Testis (tissue), 5 donors: ENCODE measurements at places on chromosomes 1 and 21. TPM values are rescaled to one million over a fixed set of nuclear protein-coding genes. Genes with fewer than 3 reads are reported as not detected.

DNA sequence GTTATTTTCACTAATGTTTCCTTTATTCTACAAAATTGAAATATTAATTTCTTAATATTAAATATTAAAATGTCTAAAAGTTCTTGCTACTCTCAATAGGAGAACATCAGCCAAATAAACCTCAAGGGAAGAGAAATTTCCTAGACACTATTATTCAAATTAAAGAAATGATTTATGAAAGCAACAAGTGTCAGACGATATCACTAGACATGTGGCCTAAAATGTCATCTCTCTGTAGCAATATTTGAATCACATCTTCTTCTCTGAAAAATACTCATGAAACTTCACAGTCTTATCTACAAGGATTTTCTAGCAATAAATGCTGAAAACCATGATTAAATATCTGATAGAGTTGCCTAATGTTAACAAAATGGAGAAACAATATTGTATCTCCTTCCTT is 2.5 kb upstream of the SERBP1 start:
- no peak for DNase-seq
- no peaks in the 10 kb centered on the region for H3K27me3 ChIP-seq
- no peak overlapping the region for H3K4me3 ChIP-seq
- H3K36me3 ChIP-seq = no peaks in the 10 kb centered on the region

DNA sequence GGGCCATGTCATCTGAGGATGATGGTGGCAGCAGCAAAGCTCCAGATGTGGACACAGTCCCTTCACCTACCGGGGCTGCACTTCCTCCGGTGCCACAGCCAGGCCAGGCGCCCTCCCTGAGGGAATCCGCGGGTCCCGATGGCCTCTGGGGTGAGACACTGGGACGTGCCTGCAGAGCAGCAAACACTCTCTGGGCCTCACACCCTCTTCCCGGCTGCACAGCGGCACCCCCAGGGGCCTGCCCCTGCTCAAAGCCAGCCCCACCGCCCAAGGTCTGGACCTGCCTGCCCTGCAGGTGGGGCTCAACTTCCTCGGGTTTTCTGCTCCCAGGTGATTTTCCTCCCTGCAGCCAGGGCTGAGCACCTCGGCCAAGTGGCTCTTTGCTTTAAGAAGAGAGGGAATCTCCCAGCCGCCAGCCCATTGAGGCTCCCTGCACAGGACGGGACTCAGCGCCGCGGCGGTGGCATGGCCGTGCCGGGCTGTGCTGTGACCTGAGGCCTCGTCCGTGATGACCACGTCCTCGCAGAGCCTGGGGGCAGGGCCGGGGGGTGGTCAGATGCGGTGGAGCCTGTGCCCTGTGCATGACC is 21.3 kb upstream of the COL18A1 start:
- no peak overlapping the region for H3K4me3 ChIP-seq
- H3K36me3 ChIP-seq = no peaks in the 10 kb centered on the region
- H3K27me3 ChIP-seq = no peaks in the 10 kb centered on the region

DNA sequence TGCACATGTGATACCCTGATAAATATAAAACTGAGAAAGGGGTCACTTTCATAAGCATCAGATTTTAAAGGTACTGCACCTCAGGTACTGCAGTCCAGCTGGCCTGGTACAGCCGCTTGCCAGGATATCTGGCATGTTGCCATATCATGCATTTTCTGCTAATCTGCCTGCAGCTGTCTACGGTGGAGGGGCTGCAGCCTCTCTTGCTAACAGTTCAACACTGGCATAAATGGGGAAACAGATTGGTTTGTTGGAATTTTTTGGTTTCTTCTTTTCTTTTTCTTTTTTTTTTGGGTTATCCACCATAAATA is 71.5 kb downstream of the MIS18A start:
- no peak for DNase-seq
- no peak overlapping the region for H3K4me3 ChIP-seq
- no peaks in the 10 kb centered on the region for H3K27me3 ChIP-seq
- H3K27ac ChIP-seq = no peak overlapping the region
- H3K36me3 ChIP-seq = no peaks in the 10 kb centered on the region

- no peak overlapping the region for H3K4me3 ChIP-seq
- no peak overlapping the region for H3K27ac ChIP-seq
- no peaks in the 10 kb centered on the region for H3K36me3 ChIP-seq
- no peak for DNase-seq
- no peaks in the 10 kb centered on the region for H3K27me3 ChIP-seq
These were observed 20.2 kb downstream of the S100A16 start for GRCh38 chr1:153592748-153593147.

- H3K27ac ChIP-seq = no peak overlapping the region
- H3K36me3 ChIP-seq = no peaks in the 10 kb centered on the region
- no peak overlapping the region for H3K4me3 ChIP-seq
- no peaks in the 10 kb centered on the region for H3K4me1 ChIP-seq
- no peaks in the 10 kb centered on the region for H3K27me3 ChIP-seq
These were observed 10.0 kb downstream of the MROH7 start for GRCh38 chr1:54651608-54652007.

- no peaks in the 10 kb centered on the region for H3K4me1 ChIP-seq
- H3K4me3 ChIP-seq = no peak overlapping the region
- H3K27me3 ChIP-seq = no peaks in the 10 kb centered on the region
These were observed 12.0 kb upstream of the SYT14 start for GRCh38 chr1:209926045-209926444.

DNA sequence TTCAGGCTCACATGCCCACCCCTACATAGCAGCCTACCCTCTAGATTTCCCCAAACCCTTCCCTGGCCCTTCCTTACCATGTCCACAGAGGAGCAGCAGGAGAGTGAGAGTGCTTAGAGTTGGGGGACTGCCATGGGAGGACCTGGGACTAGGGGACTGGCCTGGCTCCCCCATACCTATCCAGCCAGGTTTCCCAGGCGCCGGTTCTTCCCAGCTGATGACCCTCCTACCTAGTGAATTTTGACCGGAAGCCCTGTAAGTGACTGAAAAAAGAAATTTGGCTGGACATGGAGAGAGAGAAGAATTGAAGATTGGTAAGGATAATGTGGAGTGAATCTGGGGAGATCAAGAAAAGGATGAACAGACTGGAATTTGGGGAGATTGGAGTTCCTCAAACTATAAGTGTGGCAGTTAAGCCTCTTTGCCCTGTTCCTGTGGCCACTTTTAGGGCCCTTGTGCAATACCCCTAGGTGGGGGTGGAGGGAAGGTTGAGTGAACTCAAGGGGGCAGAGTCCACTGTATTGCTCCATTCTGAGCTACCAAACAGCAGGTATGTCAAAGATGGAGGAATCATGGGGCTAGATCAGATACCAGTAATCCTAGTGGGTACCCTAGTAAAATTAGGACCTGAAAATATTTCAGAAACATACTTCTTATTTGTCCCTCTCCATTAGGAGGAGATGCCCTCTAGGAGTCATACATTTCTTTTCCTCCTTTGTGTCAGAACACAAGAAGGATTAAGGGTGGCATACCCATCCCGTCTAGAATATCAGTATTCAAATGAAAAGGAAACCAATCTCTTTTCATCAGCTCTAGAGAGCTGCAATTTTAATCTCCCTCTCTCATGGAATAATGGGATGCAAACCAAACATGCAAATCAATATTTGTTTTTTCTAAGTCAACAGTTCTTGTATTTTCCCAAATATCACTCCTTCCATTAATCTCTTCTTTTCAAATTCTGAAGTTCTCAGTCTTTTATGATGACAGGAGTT is 1.2 kb downstream of the HJV start:
- no peak overlapping the region for H3K4me3 ChIP-seq
- no peak for DNase-seq
- H3K27me3 ChIP-seq = no peaks in the 10 kb centered on the region
- H3K36me3 ChIP-seq = no peaks in the 10 kb centered on the region
- H3K27ac ChIP-seq = no peak overlapping the region
- no peaks in the 10 kb centered on the region for H3K4me1 ChIP-seq

DNA sequence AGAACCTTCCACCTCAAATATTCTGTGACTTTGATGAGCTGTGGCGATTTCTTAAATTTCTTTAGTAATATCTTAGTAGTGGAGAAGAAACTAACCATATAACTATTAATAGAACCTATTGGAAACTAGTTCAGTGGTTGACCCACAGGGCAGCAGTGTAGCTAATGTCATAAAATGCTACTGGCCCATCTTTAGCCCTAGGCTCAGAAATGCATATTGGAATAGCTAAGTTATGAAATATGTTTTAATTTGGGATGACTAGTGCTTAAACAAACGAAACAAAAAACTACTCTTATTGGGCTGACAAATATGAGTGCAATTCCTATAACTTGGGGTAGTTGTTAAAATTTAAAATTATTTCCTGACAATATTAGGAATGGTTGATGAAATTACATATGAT is 20.2 kb downstream of the MACO1 start:
- H3K36me3 ChIP-seq = no peaks in the 10 kb centered on the region
- H3K4me3 ChIP-seq = no peak overlapping the region
- no peak for DNase-seq
- no peaks in the 10 kb centered on the region for H3K27me3 ChIP-seq
- no peak overlapping the region for H3K27ac ChIP-seq

DNA sequence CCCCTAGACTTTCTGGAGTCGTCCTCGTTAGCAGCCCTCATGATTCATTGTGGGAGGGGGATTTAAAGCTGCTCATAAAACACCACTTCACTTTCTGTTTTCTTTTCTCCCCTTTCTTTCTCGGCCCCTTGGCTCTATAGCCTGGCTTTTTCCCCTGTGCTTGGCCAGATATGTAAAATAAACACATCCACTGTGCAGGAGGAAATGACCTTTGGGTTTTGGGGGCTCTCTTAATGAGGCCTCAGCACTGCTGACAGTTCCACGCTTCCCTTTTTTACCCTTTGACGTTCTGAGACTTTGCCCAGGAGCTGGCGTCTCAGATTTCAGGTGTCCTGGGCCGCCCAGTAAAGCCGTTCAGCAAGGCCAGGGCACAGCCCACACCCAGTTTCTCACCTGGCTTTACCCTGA is 65.7 kb downstream of the RUNX3 start:
- no peaks in the 10 kb centered on the region for H3K27me3 ChIP-seq
- DNase-seq = no peak

GRCh38 chr1:82731216-82731615 is 930.5 kb downstream of the ADGRL2 start:
- H3K36me3 ChIP-seq = no peaks in the 10 kb centered on the region
- no peaks in the 10 kb centered on the region for H3K27me3 ChIP-seq
- no peaks in the 10 kb centered on the region for H3K4me1 ChIP-seq
- no peak overlapping the region for H3K4me3 ChIP-seq

- no peak overlapping the region for H3K27ac ChIP-seq
- no peaks in the 10 kb centered on the region for H3K27me3 ChIP-seq
- no peaks in the 10 kb centered on the region for H3K36me3 ChIP-seq
- H3K4me3 ChIP-seq = no peak overlapping the region
- DNase-seq = no peak
These were observed 208.2 kb upstream of the SGIP1 start for GRCh38 chr1:66325594-66326380.

DNA sequence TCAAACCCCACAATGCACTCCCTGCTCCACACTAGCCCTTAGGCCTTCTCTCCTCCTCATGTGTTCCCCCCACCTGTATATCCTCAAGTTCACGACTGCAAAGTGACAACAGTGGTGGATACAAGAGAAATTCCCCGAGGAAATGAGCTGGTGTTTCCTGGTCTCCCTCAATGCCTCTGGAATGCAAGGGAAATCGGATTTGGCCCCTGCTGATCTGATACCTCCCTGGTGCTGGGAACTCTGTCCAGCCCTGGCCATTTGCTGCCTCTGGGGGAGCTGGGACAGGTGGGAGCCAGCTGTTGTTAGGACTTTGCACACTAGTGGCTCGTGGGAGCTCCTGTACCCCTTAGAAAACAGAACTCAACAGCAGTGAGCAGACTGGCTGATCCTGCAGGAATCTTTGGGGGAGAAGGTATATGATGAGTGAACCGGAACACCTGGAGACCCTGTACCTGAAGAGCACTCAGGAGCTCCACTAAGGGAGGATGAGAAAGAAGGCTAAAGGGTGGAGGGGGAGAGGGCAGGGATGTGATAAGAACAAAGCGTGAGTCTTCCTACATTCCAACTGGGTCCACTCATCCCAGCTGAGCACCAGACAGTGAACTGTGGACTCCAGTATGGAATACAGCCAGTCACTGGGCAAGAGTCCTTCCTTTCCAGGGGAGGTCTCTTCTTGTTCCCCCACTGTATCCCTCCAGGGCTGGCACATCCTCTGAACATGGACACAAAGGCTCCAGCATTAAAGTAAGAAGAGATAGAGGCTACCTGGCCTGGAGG is 69.3 kb downstream of the PLXNA2 start:
- no peak overlapping the region for H3K27ac ChIP-seq
- no peaks in the 10 kb centered on the region for H3K27me3 ChIP-seq
- no peak overlapping the region for H3K4me3 ChIP-seq
- no peak for DNase-seq

DNA sequence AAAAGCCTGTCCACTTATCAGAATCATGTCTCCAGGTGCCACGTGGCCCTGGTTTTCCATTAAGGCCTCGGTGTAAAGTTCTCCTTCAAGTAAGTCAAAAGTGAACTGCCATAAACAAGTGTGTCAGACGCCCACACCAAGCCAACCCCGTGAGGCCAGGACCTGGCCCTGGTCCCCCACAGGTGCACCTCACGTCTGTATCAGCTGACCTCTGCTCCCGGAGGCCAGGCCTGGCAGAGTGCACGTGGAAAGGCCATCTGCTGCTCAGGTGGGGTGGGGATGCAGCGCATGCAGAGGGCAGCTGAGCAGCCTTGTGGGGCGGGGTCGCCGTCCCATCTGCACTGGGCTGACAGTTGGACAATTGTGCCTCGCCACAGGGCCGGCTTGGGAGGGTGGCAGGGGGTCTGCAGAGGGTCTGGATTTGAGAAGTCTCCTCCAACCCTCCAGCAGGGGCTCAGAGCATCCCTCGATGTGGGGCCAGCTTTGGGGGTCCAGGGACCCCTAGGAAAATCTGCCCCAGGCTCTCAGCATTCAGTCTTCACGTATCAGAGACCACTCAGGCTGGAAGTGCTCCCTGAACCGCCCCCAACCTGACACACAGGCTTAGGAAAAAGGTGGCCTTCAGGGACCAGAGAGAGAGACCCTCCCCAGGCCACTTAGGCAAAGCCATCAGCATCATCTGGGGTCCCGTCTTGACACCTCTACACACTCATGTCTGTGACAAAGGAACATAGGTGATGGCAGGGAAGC is 3.0 kb downstream of the SLC19A1 start:
- no peak overlapping the region for H3K4me3 ChIP-seq
- no peak overlapping the region for H3K27ac ChIP-seq
- peaks cover 24% of the 10 kb centered on the region for H3K4me1 ChIP-seq

- no peak for DNase-seq
- no peaks in the 10 kb centered on the region for H3K36me3 ChIP-seq
- no peak overlapping the region for H3K27ac ChIP-seq
- H3K4me1 ChIP-seq = no peaks in the 10 kb centered on the region
- H3K4me3 ChIP-seq = no peak overlapping the region
These were observed 77.9 kb upstream of the LRRC53 start for GRCh38 chr1:74590288-74590687.

Gene TMEM50A
- total RNA-seq = 57.2 TPM

Gene LHX8
- total RNA-seq = 1.4 TPM

Gene MATN1
- total RNA-seq = 0.62 TPM

Gene ERICH3
- 35.7 TPM for total RNA-seq

Gene FCRL5
- 1.1 TPM for total RNA-seq

Gene DYNLT5
- not detected for total RNA-seq

Gene MROH9
- 2.8 TPM for total RNA-seq
